ENCODE measurements at places on chromosomes 16 and 17. TPM values are rescaled to one million over a fixed set of nuclear protein-coding genes. Genes with fewer than 3 reads are reported as not detected.

GRCh38 chr17:61809816-61810392 is 53.4 kb downstream of the BRIP1 start:
- H3K4me3 ChIP-seq, result no peak overlapping the region
- peaks cover 42% of the 10 kb centered on the region for H3K4me1 ChIP-seq
- no peak for DNase-seq
- no peaks in the 10 kb centered on the region for H3K36me3 ChIP-seq

GRCh38 chr17:39208893-39209292 is 8.8 kb downstream of the RPL19 start:
- DNase-seq, result no peak
- H3K36me3 ChIP-seq, result peaks cover 11% of the 10 kb centered on the region
- H3K27me3 ChIP-seq, result no peaks in the 10 kb centered on the region
- peak overlapping the region; percentile 12 for H3K4me3 ChIP-seq
- H3K27ac ChIP-seq, result no peak overlapping the region
- H3K4me1 ChIP-seq, result peaks cover 24% of the 10 kb centered on the region

- peaks cover 44% of the 10 kb centered on the region for H3K27me3 ChIP-seq
- no peaks in the 10 kb centered on the region for H3K36me3 ChIP-seq
- H3K27ac ChIP-seq, result no peak overlapping the region
- H3K4me3 ChIP-seq, result no peak overlapping the region
- H3K4me1 ChIP-seq, result peaks cover 11% of the 10 kb centered on the region
Observed at GRCh38 chr16:15854906-15855703, 1.7 kb downstream of the MYH11 start.

DNA sequence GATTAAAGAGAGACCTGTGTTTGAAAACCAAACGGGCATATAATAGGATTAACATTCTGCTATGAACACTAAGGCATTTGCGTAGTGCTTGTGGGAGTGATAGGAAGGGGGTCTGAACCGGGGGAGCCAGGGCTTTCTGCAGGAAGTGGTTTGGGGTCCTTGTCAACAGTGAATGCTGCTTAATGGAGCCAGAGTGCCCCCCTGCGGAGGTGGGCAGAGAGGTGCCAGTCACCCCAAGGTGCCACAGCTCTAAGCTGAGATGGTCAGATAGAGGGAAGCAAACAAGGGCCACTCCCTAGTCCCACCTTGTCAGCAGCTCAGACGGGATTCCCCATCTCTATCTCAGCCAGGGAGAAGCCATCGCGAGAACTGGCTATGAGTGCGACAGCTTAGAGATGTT is 17.7 kb downstream of the NAA60 start:
- H3K36me3 ChIP-seq, result no peaks in the 10 kb centered on the region
- H3K27ac ChIP-seq, result no peak overlapping the region
- peaks cover 58% of the 10 kb centered on the region for H3K4me1 ChIP-seq
- no peaks in the 10 kb centered on the region for H3K27me3 ChIP-seq
- DNase-seq, result no peak
- no peak overlapping the region for H3K4me3 ChIP-seq

DNA sequence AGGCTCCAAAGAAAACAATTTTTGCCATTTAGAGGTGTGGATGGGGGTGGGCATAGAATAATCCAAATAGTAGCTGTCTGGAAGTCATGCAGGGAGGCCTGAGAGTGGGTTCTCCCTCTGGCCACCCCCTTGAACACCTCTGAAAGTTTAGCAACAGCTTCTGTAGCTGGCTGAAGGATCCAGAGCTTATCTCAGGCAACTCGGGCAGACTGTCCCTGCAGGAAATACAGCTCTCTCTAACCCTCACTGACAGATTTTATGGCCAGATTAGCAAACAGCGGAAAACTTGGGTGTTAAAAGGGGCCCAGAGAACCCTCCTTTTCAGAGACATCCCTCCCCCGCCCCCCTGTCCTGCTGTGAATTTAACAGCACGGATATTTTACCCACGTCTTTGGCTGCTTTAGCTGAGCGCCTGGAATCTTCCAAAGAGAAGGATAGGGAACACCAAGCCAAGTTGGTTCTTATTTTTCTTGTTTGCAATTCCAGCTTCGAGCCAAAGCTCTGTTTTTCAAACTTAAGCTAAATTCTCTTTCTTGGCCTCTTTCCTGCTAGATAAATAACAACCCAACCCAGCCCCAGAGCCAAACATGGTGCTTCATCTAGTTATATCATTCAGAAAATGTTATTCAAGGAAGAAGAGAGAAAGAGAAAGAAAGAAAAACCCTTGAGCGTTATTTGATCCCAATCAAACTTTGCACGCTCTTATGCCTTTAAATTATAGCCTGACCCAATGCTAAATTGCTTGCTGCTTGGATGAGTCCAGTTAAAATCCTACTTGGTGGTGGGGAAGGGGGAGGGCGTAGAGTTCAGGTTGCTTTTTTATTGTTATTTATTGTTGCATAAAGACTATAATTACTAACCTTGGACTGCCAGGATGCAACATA is 2.3 kb upstream of the HOXB2 start:
- H3K27me3 ChIP-seq, result peaks cover 84% of the 10 kb centered on the region
- H3K36me3 ChIP-seq, result no peaks in the 10 kb centered on the region
- no peak overlapping the region for H3K4me3 ChIP-seq
- DNase-seq, result no peak

- H3K4me3 ChIP-seq, result no peak overlapping the region
- H3K4me1 ChIP-seq, result no peaks in the 10 kb centered on the region
- H3K27me3 ChIP-seq, result no peaks in the 10 kb centered on the region
- no peak for DNase-seq
Observed at GRCh38 chr16:14464192-14464591, 165.9 kb downstream of the PARN start.

DNA sequence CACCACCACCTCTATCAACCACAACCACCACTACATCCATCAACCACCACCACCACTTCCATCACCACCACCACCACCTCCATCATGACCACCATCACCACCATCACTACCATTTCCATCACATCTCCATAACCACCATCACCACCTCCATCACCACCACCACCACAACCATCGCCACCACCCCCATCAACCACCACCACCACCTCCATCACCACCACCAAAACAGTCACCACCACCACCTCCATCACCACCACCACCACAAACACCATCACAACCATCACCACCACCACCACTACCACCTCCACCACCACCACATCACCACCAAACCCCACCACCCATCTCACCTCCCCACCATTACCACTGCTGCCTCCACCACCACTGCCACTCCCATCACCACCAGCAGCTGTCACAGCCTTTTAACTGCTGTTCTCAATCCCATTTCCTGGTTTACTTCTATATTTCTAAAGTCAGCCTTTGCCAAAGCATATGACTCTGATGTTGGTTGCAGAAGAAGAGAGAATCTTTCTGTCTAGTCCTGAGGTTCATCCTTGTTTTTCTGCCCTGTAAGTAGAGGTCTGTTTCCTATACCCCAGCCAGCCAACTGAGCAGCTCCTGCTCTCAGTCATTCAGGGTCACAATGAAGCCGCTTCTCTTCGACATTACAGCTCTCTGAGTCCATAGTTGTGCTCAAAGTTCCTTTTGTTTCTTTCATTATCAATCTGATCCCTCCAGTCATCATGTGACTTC is 14.0 kb downstream of the MARCHF10 start:
- no peak for DNase-seq
- no peak overlapping the region for H3K4me3 ChIP-seq
- peak overlapping the region; percentile 5 for H3K27ac ChIP-seq
- peaks cover 35% of the 10 kb centered on the region for H3K4me1 ChIP-seq
- no peaks in the 10 kb centered on the region for H3K27me3 ChIP-seq

GRCh38 chr17:40068129-40068581 is 5.4 kb downstream of the THRA start:
- H3K4me3 ChIP-seq, result peak overlapping the region; percentile 65
- H3K36me3 ChIP-seq, result no peaks in the 10 kb centered on the region
- no peak for DNase-seq

DNA sequence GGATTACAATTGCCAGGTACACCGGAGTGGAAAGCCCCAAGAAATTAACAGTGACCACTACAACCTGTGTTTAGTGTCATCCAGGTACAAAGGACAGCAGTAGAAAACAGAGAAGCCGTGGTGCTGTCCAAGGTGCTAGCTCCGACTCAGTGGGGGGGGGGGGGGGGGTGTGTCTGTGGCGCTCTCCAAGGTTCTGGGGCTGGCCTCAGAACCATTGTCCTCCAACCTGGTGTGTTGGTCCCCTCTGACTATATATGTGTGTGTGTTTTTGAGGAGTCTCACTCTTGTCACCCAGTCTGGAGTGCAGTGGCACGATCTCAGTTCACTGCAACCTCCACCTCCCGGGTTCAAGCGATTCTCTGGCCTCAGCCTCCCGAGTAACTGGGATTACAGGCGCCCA is 5.8 kb upstream of the ZNF23 start:
- no peaks in the 10 kb centered on the region for H3K27me3 ChIP-seq
- H3K36me3 ChIP-seq, result no peaks in the 10 kb centered on the region
- no peaks in the 10 kb centered on the region for H3K4me1 ChIP-seq

DNA sequence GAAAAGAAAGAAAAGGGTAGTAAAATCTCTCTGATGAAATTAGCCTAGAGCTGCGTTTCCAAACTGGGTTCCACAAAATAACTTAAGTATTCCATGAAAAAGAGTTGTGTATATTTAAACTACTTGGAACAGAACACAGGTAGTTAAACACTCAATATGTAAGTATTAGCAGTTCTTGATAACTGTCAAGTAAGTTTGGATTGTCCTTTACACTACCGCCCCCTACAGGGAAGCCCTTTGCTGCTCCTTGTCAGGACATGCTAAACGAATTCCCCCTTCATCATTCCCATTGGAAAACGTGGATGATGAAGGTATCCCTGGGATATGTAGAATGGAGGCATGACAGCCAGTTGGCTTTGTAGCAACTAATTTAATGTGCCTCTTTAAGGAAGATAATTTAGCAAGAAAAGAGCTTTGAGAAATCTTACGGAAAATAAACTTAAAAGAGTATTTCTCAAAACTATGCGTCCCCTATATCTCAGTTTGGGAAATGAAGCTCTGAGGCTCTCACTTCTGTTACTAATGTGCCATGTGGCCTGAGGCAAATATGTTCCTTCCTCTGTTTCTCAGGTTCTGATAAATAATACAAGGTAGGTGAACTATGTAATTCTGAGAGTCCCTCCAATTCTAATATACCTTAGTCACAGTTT is 18.8 kb downstream of the NCBP3 start:
- H3K4me3 ChIP-seq, result no peak overlapping the region
- no peak for DNase-seq
- H3K36me3 ChIP-seq, result peaks cover 38% of the 10 kb centered on the region

GRCh38 chr17:55634702-55635101 is 88.0 kb downstream of the TMEM100 start:
- no peak overlapping the region for H3K27ac ChIP-seq
- peaks cover 3% of the 10 kb centered on the region for H3K27me3 ChIP-seq
- no peak overlapping the region for H3K4me3 ChIP-seq
- no peak for DNase-seq

DNA sequence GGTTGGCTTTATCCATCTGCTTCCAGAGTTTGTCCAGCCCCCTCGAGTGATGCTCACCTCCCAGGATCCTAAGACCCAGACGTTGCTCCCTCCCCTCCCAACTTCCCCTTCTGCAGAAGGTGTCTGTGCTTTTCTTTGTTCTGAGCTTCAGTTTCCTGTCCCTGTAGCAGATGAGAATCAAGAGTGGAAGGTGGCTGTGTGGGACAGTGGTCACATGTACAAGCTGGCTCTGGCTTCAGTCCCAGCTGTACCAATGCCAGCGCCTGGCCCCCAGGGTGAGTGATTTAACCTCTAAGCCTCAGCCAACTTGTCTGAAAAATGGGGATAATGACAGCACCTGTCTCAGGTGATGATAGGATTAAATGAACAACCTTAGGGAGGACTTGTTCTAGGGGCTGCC is 7.7 kb downstream of the PRR15L start:
- no peak overlapping the region for H3K4me3 ChIP-seq
- no peaks in the 10 kb centered on the region for H3K27me3 ChIP-seq
- no peaks in the 10 kb centered on the region for H3K36me3 ChIP-seq

- H3K36me3 ChIP-seq, result no peaks in the 10 kb centered on the region
- H3K4me3 ChIP-seq, result no peak overlapping the region
- H3K27ac ChIP-seq, result no peak overlapping the region
- H3K4me1 ChIP-seq, result no peaks in the 10 kb centered on the region
- no peak for DNase-seq
- H3K27me3 ChIP-seq, result no peaks in the 10 kb centered on the region
Observed at GRCh38 chr17:45256114-45256966, 5.6 kb downstream of the SPATA32 start.

DNA sequence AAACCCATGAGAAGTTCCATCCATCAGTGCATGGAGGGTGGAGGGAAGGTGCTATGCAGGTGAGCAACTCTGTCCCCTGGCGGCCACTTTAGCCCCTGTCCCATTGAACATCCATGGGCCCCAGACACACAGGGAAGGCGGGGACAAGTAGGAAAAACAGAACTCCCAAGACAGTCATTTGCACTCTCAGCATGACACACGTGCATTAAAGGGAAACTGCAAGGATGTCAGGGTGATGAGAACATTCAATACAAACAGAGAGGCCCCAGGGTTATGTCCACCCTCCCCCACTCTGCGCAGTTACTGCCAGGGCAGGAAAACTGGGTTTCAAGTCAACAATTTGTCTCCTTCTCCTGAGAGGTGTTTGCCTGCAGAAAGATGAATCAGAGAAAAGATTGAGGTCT is 44.0 kb upstream of the AKTIP start:
- DNase-seq, result no peak
- H3K4me1 ChIP-seq, result peaks cover 9% of the 10 kb centered on the region
- H3K27me3 ChIP-seq, result peaks cover 58% of the 10 kb centered on the region
- H3K4me3 ChIP-seq, result no peak overlapping the region

DNA sequence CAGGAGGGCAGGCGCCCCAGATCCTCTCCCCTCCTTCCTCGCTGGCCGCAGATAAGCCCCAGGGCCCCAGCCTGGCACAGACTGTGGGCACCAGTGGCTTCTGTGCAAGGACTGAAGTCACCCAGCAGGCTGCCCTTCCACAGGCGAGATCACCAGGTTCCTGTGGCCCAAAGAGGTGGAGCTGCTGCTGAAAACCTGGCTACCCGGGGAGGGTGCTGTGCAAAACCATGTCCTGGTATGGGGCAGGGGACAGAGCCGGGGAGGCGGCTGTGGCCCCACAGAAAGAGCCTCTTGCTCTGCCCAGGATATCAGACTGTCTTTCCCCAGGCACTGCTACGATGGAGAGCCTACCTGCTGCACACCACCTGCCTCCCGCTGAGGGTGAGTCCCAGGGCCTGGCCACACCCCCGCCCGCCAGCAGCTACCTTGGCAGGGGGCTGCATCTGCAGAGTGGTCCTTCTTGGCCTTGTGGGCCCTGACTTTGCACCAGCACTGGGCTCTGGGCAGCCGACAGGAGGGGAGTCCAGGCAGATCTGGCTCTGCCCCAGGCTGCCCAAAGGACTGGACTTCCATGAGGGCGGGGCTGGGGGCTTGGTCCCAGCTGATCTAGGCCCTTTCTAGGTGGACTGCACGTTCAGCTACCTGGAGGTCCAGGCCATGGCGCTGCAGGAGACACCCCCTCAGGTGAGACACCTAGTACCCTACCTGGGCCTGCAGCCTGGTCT is 615 bp downstream of the CARMIL2 start:
- no peak overlapping the region for H3K27ac ChIP-seq
- no peaks in the 10 kb centered on the region for H3K4me1 ChIP-seq
- DNase-seq, result no peak
- H3K36me3 ChIP-seq, result no peaks in the 10 kb centered on the region

CHTF18 gene
- 25.4 TPM for total RNA-seq

ATP1B2 gene
- total RNA-seq, result 3.0 TPM

CCDC154 gene
- 1.0 TPM for total RNA-seq

OR1F1 gene
- not detected for total RNA-seq

UMOD gene
- total RNA-seq, result not detected

METTL9 gene
- total RNA-seq, result 91.9 TPM

CLEC18C gene
- 0.71 TPM for total RNA-seq

TSPAN10 gene
- total RNA-seq, result 1.1 TPM
